Stimulated activated CD4-positive, alpha-beta T cell treated with anti-CD3 and anti-CD28 coated beads, TNF-alpha, amount 100 ng/mL, for 48 hours (primary cell): ENCODE measurements at places on chromosomes 16 and 17.

- no peak for DNase-seq
Observed at GRCh38 chr17:4788807-4789700, at the start of gene GLTPD2. TSS of gene GLTPD2 (plus strand) at chr17:4788964. CDS start at chr17:4789012, 48 bp downstream.

GRCh38 chr17:46756081-46756735 lies 62.3 kb downstream of the WNT3 start:
- no peak for DNase-seq

DNA sequence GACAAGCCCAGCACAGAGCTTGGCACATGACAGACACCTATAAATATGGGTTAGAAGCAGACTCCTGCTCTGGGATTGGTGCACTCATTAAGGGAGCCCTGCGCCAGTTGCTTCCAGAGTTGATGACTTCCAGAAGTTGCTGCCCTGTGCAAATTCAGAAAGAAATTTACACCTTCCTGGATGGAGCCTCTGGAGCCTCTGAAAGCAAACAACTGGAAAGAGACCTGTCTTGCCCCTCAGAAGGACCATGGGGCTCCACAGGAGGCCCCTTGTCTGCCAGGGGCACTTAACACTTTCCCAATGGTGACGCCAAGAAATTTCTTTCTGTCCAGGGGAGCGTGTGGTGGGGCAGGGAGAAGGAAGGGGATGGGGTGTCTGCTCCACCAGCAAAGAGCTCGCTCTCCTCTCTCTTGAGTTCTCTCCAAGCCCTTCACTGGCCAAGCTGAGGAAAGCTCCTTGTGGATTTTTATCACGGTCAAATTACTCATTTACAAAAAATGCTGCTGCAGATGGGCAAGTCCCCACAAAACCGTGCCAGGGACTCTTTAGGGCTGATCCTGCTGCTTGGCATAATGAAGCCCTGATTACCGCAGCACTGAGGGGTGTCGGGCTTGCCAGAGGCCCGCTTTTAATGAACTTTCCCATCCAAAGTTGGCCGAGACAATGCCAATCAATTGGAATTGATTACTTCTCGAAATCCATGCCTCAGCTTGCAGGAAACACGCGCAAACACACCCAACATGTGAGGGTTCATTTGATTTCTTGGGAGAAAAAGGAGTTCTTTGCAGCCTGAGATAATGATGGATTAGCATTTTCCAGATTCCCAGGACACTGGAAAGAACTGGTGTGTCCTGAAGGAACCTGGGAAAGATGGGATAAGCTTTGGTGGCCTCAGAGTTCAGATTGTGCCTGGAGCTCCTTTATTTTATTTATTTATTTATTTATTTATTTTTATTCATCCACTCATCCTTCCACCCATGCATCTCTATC lies 583.6 kb upstream of the CDH5 start:
- no peak for DNase-seq

GRCh38 chr17:69800870-69801269 lies 274.2 kb upstream of the KCNJ16 start:
- no peak for DNase-seq

DNA sequence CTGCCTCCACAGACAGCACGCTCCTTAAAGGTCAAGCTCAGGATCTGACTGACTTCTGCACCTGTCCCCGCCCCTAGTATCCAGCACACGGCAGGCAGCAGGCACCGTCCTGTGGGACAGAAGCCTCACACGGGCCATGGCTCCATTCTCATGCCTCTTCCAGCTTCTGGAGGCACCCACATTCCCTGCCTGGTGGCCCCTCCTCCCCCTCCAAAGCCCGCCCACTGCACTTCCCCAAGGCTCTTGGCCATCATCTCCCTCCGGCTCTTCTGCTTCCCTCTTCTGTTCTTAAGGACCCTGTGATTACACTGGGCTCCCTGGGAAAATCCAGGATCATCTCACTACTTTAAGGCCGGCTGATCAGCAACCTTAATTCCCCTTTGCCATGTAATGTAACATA lies 3.5 kb downstream of the CANT1 start:
- no peak for DNase-seq

DNA sequence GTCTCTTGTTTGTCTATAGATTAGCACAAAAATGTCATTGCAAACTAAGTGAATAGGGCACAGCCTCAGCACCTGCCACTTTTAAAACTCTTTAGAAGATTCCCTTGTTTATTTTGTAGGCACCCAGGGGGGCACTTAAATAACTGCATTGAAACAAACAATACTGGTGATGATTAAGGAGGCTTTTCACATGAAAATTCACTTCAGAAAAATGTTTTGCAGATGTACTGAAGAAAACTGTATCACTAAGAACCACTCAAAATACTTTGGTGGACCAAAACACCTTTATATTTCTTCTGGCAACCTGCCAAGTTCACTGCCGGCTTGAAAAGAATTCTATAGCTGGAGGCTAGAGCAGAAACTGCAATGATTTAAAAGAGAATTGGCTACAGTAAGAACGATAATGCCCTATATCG lies 281.5 kb downstream of the TOX3 start:
- DNase-seq: no peak

DNA sequence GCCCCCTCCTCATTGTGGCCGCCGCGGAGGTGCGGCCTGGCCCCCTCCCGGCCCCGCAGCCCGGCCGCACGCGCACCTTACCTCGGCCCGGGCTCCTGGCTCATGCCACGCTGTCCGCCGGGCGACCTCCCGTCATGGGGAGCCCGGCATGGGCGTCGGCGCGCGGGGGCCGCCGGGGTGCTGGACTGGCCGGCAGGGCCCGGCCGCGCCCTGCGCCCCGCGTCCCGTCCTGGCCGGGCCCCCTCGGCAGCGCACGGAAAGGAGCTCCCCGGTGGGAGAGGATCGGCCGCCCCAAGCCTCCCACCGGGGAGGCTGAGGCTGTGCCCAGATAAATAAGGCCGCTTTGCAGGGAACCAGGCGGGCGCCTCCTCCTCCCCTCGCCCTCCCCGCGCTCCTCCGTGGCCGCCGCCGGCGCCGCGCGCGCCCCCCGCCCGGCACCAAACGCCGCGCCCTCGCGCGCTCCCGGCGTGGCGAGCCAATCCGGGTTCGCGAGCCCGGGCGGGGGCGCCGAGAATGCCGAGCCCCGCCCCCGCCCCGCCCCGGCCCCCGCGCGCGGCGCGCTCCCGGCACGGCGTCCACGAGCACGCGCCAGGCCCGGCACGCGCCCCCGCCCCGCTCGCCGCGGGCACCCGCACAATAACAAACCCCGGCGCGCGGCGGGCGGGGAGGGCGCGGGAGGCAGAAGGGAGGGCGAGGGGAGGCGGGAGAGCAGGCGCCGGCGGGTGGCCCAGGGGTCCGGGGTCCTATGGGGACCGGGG lies at the start of gene FBXL16:
Gene FBXL16, minus strand, starts transcription at position 371 of the 758 bp plus-strand sequence. CDS start 8,396 bp downstream, outside the sequence.
- no peak for DNase-seq

GRCh38 chr16:49839017-49839825 lies 16.7 kb downstream of the ZNF423 start:
- no peak for DNase-seq

- DNase-seq: no peak
Observed at GRCh38 chr16:66848172-66848571, 4.0 kb downstream of the CA7 start.

- DNase-seq: no peak
Observed at GRCh38 chr16:77885571-77886295, 97.4 kb downstream of the VAT1L start.

GRCh38 chr16:82987767-82988166 lies 361.0 kb downstream of the CDH13 start:
- DNase-seq: no peak

DNA sequence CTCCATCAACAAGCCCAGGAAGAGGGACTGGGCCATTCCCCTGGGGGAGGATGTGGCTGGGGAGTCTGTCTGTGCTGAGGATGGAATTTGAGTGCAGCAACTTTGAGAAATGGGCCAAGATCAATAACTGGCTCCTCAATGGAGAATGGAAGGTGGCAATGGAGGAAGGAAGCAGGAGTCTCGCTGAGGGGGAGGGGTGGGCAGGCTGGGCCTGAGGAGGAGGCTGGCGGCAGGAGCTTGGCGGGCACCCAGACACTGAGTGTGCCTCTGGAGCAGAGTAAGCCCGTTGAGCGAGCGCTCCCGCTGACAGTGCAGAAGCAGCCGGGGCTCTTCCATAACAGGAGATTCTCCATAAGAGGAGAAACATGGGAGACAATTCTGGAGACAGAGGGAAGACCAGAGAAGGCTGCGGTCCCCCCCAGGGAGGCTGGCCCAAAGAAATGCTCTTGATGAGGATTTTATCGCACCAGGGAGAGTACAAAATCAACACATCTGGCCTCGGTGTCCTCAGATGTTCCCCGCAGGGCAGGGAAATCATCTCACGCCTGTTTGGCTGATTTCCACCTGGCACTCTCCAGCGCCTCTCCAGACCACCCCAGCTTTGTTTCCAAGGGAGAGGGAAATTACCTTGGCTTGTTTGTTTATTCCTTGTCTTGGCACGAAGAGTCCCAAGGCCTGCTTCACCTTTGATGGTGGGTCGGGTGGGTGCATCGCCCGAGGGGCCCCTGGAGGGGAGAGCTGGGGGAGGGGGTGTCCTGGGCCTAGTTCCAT lies 2.8 kb upstream of the MMP15 start:
- no peak for DNase-seq

- no peak for DNase-seq
Observed at GRCh38 chr17:39650121-39650579, 13.2 kb downstream of the STARD3 start.

DNA sequence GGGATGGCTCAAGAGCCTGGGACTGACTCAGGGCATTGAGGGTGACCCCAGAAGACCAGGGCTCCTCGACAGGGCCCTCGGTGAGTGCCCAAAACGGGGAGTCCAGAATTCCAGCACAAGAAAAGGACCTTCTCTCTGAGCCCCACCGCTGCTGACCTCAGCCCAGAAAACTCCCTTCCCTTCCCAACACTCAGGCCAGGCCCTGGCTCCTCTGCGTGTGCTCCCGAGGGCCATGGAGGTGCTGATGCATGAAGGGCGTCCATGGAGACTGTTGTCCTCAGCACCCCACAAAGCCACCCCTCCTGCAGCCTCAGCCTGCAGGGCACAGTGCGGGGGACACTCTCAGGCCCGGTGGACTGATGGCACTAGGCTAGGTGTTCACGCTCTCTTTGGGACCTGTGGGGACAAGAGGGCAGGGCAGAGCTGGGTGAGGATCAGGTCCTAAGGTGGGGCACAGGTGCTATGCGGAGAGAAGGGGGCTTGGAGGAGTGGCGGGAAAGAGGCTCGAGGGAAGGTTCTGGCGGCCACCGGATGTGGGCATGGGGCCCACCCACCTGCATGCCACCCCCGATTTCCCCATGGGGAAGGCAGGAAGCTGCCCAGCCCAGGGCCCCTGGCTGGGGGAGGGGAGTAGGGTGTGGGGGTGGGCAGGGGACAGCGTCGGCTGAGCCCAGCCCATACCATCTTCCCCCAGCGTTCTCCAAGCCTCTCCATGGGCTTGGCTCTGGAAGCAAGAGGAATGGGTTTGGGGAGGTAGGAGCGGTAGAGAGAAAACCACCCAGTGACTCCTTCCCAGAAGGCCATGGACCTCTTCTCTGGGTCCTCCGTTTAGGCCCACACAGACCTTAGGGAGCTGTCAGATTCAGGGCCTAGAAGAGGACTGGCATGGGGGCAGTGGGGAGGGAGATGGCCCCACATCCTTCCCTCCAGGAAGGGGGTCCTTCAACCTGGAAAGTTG lies 4.5 kb upstream of the TSPOAP1 start:
- peak; percentile 57 for DNase-seq

GRCh38 chr16:57959121-57959520 lies 11.8 kb downstream of the CNGB1 start:
- no peak for DNase-seq
